ENCODE measurements at places on chromosomes 6 and 20.

GRCh38 chr6:39841291-39841690 lies 49.1 kb downstream of the DAAM2 start:
- no peak for DNase-seq

DNA sequence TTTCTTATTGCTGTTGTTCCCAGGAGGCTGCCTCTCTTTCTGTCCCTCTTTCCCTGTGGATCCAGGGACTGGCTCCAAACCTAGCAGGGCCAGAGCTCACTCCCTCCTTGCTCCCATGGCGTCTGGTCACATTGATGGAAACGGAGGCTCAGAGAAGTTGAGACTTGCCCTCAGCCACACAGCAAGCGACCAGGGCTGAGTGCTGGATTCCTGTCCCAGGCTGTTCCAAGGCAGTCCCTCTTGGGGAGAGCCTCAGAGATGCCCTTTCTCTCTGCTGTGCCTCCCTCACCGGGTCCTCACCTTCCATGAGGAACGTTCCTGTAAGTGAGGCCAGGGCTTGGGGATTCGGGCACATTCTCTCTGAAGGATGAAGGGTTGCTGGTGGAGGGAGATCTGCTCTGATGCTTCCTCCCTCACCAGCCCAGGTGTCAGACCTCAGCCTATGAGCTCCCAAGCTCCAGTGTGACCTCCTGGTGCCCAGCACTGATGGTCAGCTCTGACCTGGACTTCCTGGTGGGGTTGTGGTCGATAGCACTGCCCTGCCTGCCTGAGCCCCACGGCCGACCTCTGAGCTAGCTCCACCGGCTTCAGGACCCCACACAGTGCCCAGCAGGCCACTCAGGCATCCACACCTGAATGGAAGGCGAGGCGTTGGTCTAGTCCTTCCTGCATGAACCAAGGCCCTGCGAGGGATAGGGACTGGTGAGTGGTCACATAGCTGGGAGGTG lies 26.8 kb downstream of the SUN5 start:
- DNase-seq, result peak; percentile 75

GRCh38 chr6:4270001-4270400 lies 134.6 kb upstream of the ECI2 start:
- no peak for DNase-seq

GRCh38 chr6:70841112-70841511 lies 115.7 kb downstream of the B3GAT2 start:
- DNase-seq, result no peak

DNA sequence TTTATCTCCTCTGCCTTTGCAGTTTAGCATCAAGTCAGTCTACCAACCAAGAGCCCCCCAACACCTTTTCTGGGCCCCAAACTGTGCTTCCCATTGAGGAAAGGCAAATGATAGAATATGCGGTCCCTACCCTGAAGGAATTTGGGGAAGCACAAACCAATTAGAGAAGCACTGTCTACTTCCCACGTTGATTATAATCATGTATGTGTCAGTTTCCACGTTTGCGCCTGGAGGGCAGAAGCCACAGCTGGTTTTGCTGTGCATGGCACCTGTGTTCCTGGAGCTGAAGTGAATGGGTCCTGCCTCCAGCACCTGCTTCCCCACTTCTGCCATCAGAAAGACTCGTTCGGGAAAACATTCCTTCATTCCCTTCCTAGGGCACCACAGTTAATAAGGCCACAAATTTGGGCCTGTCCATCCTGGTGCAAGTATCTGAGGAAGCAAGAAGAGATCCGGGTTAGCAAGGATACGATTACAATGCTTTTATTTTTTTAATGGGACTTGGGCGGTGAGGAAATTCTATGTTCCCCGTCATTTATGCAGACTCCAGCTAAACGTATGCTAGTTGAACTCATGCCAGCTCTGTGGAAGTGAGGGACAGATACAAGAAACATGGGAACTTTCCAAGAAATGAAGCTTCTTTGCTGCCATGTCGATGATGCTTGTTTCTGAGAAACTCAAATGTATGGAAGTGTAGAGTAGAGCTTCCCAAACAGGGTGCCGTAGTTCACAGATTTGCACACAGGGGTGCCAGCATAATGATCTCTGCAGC lies 333.5 kb downstream of the NRN1 start:
- no peak for DNase-seq

- DNase-seq, result no peak
Measured at GRCh38 chr20:36279362-36279761, 26.8 kb upstream of the DLGAP4 start.

DNA sequence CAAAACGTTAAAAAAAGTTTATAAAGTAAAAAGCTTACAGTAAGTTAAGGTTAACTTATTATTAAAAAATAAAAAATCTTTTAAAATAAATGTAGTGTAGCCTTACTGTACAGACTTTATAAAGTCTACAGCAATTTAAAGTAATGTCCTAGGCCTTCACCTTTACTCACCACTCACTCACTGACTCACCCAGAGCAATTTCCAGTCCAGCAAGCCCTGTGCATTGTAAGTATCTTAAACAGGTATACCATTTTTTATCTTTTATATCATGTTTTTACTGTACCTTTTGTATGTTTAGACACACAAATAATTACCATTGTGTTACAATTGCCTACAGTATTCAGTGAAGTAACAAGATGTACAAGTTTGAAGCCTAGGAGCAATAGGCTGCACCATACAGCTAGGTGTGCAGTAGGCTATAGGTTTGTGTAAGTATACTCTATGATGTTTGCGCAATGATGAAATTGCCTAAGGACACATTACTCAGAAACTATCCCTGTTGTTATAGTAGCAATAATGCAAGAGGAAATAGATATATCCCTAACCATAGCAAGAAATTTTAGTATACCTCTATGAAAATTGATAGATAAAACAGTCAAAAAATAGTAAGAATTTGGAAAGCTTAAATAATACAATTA lies 39.5 kb downstream of the FBXO5 start:
- no peak for DNase-seq

GRCh38 chr6:46651816-46652215 lies 802 bp downstream of the CYP39A1 start:
- no peak for DNase-seq

DNA sequence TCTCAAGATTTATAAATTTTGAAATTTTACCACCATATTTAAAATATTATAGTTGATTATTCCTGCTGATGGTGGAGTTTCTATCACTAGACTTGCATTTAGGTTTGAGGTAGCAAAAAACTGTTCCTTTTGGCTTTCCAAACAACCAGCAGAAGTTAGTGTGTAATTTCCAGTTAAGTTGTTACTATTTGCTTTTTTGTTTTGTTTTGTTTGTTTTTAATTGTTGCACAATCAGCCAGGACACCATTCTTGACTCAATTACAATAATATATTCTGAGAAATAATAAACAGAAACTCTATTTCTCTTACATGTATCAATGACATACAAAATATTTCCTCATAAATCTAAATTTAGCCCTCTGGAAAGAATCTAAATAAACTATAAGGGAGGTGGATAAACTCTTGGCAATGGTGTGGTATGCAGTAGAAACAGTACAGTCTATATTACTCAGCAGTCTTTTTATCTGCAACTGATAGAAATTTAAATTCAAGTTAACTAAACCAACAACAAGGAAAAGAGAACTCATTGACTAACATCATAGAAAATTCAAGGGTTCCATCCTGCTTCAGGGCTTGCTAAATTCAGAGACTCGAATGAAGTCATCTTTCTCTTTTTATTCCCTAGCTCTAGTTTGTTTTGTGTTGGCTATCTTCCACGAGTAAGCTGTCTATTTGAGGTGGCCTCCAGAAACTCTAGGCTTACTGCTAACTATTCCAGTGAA lies 19.4 kb upstream of the COL19A1 start:
- no peak for DNase-seq

GRCh38 chr20:51498765-51499540 lies 43.6 kb downstream of the NFATC2 start:
- DNase-seq, result no peak

DNA sequence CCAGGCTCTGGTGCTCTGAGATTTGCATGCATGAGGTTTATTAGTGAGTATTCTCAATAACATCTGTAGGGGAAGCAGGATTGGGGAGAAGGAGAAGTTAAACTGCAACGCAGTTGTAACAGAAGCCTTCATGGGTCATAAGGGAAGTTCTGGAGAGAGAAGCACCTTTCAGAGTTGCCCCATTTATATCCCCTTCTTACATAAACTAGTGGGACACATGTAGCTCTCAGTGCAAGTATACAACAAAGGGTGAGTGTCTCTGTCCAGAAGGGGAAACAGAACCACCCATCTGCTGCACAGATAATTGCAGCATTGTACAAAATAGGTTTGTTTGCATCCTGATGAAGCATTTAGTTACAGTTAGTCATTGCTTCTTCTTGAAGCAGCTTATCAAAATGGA lies 4.3 kb upstream of the ADGB start:
- DNase-seq, result no peak

DNA sequence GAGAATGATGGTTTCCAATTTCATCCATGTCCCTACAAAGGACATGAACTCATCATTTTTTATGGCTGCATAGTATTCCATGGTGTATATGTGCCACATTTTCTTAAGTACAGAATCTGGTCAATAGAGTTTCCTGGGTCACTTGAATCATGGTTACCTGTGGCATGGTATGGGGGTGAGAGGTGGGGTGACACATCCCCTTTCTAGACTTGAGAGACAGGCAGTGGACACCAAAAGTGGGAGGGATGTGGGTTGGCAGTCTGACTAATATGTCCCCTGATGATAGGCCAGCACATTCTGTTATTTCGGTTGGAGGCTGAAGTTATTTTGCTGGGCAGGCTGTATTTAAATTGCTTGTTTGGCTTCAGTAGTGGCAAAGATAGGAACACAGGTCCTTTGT lies 78.1 kb downstream of the UST start:
- DNase-seq, result no peak

DNA sequence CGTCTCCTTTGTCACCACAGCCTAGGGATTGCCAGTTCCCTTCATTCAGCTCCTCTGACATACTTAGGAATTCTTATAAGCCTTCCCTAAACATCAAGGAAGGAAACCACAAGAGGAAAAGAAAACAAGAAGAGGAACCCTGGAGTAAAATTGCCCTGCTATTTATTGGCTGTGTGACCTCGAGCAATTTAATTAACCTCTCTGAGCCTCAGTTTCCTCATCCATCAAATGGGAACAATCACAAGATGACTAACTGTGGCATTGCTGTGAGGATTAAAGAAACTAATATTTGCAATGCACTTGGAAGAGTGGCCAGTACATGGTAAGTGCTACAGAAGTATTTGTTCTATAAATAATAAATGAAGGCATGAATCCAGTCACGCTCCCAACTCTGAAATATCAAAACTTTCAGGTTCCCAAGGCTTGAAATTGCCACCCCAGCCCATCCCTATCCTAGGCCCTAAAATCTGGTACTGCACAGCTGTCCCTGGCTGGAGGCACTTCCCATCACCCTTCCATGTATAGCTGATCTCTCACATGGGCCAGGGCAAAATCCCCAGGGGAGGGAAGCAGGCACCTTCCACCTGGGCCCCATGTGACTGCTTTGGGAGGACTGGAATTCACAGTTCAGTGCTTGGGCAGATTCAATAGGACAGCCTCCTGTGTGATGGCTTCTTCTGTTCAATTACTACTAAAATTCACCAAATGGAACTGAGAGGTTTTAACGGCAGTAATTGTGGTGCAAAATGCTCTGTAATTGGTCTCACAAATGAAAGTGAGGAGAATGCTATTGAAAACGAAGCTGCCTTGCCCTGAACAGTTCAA lies 78.0 kb upstream of the MAFB start:
- no peak for DNase-seq

- no peak for DNase-seq
Measured at GRCh38 chr6:155126727-155127439, 131.8 kb downstream of the TIAM2 start.

GRCh38 chr6:150719099-150719766 lies 119.5 kb downstream of the PLEKHG1 start:
- no peak for DNase-seq

- DNase-seq, result no peak
Measured at GRCh38 chr6:75209184-75209723, 3.4 kb upstream of the COL12A1 start.

DNA sequence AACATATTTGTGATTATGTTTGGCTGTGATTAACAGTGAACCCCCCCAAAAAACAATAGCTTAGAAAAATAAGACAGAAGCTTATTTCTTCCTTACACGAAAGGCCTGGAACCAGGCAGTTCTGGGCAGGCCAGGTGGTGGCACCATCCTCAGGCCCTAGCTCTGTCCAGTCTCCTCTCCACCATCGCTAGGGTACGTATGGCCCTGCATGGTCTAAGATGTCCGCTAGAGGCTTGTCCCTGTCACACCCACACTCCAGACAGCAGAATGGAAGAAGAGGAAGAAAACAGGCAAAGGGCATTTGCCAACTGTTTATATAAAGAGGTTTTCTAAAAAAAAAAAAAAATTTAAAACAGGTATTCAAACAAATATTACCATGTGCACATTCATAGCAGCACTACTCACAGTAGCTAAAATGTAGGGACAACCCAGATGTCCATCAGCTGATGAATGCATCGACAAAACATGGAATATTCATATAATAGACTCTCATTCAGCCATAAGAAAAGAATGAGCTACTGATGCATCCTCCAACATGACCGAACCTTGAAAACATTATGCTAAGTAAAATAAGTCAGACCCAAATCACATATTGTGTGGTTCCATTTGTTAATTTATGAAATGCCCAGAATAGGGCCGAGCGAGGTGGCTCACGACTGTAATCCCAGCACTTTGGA lies 6.7 kb downstream of the TGM3 start:
- no peak for DNase-seq

DNA sequence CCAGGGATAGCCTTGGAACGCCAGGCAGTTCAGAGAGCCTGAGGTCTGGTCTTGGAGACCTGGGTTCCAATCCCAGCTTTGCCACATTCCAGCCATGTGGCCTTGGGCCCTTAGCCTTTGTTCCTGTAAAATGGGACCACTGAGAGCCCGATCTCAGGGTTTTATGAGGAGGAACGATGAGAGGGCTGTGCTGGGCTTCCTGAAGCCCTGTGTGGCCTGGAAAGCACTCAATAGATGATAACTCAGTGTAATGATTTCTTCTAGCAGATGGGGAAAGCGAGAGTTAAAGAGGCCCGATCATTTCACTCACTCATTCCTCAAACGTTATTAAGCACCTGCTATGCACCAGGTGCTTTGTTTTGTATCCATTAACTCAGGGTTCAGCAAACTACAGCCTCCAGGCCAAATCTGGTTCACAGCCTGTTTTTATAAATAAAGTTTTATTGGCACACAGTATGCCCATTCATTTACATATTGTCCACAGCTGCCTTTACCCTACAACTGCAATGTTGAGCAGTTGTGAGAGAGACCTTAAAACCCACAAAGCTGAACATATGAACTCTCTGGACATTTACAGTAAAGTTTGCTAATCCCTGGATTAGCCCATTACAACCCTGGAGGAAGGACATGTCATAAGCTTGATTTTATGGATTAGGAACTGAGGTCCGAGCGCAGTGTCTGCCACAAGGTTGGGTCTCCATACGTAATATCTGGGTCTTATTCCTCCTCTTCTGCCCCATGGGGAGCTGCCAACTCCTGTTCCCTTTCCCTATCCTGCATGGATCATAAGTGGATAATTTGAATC lies 90.4 kb downstream of the CEBPB start:
- no peak for DNase-seq

- no peak for DNase-seq
Measured at GRCh38 chr6:11976489-11976888, 35.6 kb upstream of the HIVEP1 start.

- DNase-seq, result peak; percentile 85
Measured at GRCh38 chr20:3679749-3680700, 1.8 kb downstream of the ADAM33 start.

Measured in chondrocyte (in vitro differentiated cells).